ENCODE measurements at places on chromosomes 13 and 19.

DNA sequence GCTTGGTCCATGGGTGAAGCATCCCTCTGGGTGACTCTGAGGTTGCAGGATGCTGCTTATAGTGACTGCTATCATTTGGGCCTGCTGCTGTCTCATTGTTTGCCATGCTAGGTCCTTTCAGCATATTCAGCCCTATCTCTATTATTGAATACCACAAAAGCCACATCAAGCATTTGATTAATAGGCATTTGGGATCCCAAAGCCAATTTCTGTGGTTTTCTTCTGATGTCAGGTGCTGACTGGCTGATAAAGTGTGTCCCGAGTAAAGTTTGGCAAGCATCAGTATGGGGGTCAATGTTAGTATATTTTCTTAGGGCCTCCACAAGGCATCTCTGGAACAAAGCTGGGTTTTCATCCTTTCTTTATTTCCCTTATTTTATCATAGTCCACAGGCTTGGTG, 204.6 kb downstream of the NBEA start:
- DNase-seq, result no peak

GRCh38 chr13:98707281-98707999, 45.0 kb downstream of the SLC15A1 start:
- no peak for DNase-seq

DNA sequence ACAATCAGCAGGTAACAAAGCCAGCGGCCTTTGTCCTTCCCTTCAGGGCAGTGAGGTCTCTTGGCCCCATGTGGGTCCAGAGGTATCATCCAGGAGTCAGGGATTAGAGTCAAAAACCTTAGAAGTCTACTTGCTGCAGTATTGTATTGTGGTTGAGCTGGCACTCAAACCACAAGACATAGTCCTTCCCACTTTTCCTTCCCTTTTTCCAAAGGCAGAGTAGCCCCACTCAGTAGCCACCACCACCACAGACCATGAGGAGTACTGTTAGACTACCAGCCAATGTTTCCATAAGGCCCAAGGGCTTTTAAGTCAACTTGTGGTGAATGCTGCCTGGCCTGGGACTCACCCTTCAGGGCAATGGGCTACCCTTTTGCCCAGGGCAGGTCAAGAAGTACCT, 27.1 kb upstream of the CCNA1 start:
- no peak for DNase-seq

DNA sequence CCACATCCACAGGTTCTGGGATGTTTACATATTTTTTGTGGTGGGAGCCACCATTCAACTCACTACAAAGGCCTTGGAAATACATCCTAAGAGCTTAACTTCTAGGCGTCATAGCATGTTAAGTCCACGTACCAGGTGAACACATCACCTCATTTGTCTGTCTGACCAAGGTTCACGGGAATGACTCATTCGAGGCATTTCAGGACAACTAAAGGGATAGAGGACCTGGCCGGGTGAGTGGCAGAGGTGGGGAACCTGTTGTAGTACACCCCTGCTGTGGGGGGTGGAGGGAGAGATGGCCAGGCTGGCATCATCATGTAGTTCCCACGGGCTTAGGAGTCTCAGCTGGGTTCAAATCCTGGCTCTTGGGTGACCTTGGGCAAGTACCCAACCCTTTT, 51.5 kb downstream of the BICRA start:
- DNase-seq, result no peak

- no peak for DNase-seq
These were observed 7.1 kb upstream of the ZNF536 start for GRCh38 chr19:30364866-30365800.

GRCh38 chr19:55809381-55810058, 22.3 kb downstream of the NLRP11 start:
- DNase-seq, result peak; percentile 28

All from renal pelvis (tissue), 12 donors.